ENCODE measurements at places on chromosomes 12 and 14.

DNA sequence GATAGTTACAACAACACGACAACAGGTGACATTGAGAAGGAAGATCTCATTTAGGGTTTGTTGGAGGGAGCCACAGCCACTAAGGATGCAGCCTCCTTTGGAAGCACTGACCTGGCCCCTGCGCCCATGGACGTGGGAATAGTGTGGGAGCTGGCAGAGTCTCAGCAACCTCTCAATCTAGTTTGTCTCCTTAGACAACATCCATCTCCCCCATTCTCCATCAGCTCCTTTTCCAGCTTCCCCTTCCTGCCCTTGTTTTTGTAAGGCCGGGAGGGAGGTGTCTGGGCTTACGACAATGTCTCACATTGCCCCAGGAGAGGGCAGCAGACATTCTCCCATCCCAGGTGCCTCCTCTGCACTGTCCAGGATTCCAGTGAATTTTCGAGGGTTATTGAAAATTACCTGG lies 170.2 kb upstream of the PZP start:
- no peak for DNase-seq

- no peak for DNase-seq
Observed at GRCh38 chr12:11624116-11624515, 25.4 kb upstream of the ETV6 start.

GRCh38 chr12:128702371-128702770 lies 121.4 kb downstream of the SLC15A4 start:
- DNase-seq: no peak

GRCh38 chr12:116607039-116607438 lies 47.9 kb downstream of the MAP1LC3B2 start:
- DNase-seq: no peak

- no peak for DNase-seq
Observed at GRCh38 chr14:22896356-22896755, 13.3 kb downstream of the REM2 start.

GRCh38 chr12:54394281-54394719 lies 9.8 kb upstream of the ZNF385A start:
- no peak for DNase-seq

DNA sequence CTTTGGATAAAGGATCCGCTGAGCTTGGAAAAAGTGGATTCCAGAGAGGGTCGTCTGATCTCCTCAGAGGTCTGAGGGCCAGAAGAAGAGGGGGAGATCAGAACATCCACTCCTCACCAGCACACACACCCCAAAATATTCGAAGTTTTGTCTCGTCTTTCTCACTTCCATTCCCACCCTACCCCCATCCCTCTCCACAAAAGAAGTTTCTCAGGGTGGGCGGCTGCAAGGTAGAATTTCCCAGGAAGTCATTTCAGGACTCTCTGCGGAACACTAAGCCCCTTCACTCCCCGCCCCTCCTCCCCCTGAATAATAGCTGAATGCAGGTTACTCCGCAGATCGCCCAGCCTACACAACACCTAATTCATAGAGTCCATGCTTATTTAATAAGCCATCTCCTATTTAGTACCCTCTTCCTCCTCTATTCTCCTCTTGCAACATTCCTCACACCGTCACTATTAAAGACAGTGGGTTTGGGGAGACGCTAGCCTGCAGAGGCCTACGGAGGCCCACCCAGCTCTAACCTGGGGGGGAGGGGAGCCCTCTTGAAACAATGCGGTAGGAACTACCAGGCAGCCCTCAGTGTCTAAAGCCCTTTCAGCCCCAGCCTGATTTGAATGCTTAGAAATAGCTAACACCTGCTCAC lies 649 bp upstream of the SALL2 start:
- no peak for DNase-seq

- no peak for DNase-seq
Observed at GRCh38 chr12:40473962-40474361, 218.3 kb upstream of the CNTN1 start.

DNA sequence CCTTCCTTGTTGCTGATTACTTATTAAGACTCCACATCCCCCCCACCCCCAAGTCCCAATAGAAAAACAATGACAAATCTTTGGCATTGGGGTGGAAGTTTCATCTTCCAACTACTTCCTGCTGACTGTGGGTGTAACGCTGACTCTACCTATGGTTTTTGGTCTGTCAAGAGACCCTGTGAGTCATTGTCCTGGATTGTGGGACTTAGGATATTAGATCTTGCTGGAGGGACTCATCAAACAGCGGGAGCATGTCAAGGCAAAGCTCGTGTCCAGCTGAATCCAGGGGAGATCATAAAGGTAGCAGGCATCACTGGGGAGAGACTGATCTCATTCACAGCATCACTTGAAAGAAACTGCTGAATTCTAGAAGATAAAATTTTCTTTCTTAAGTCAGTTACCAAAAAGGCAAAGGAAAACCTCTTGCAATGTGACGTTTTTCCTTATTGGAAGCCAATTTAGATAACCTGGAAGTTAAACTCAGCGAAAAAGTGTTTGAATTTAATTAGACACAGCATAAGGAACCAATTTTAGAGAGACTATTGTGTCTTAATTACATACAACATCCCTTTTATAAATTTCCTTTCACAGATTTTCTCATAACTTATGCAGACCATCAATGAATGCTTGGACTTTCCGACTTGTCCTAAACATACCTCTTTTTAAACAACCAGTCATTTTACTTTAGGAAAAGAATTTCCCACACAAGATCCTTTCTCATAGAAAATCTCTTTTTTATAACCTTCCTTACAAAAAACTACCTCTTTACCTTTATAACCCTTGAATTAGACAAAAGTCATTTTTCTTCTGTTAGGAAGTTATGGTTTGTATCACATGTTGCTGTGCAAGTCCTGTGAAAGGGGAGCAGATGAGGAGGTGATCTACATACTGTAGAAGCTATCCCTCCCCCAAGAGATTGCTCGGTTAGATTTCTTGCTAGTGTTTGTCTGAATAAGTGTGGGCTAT lies 94.6 kb upstream of the SCAF11 start:
- no peak for DNase-seq

DNA sequence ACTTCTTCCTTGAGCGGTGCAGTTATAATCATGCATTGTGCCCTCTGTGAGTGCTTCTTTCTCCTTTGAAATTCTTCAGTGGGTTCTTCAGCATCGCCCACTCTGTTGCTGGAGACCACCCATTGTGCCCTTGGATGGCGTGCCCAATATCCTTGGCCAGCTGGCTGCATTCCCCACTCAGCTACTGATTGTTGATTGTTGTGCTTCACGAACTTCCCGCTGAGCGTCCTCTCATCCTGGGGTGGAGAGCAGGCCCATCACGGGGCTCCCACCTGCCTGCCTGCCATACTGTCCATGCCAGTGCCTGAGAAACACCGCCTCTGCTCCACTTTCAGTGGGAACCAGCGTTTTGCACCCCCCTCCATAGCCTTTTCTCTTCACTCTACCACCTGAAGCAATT lies 8.6 kb upstream of the SSTR1 start:
- no peak for DNase-seq

- DNase-seq: no peak
Observed at GRCh38 chr12:2636741-2637340, 157.9 kb upstream of the FKBP4 start.

DNA sequence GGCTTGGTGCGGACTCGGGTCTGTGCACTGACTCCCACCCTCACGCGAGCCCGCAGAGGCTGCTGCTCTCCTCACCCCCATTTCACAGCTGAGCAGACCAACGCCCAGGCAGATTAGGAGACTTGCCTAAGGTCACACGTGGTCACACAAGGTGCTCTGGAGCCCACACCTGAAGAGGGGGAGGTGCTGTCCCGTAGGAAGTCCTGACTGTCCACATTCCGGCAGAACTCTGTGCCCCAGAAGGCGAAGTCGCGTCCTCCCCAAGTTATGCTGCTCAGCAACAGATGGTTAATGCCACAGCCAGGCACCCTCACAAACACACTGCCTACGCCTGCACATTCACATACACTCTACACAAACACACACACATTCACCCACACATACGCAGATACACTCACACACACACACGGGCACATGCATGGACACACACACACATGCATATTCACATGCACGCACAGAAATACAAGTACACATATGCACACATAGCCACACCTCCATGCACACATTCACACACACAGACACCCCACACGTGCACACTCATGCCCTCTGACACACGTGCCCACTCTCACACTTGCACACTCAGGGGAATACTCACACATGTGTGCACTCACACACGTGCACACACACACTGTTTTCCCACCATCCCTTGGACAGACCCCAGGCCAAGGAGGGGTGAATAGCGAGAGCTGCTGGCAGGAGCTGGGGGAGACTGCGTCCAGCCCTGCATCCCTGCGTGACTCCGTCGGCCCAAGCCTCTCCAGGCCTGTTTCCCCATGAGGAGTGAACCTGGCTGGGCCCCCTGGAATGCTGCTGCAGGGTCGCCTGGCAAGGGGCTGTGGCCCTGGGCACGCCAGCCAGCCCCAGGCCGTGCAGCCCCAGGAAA lies 4.1 kb downstream of the C14orf180 start:
- DNase-seq: no peak

DNA sequence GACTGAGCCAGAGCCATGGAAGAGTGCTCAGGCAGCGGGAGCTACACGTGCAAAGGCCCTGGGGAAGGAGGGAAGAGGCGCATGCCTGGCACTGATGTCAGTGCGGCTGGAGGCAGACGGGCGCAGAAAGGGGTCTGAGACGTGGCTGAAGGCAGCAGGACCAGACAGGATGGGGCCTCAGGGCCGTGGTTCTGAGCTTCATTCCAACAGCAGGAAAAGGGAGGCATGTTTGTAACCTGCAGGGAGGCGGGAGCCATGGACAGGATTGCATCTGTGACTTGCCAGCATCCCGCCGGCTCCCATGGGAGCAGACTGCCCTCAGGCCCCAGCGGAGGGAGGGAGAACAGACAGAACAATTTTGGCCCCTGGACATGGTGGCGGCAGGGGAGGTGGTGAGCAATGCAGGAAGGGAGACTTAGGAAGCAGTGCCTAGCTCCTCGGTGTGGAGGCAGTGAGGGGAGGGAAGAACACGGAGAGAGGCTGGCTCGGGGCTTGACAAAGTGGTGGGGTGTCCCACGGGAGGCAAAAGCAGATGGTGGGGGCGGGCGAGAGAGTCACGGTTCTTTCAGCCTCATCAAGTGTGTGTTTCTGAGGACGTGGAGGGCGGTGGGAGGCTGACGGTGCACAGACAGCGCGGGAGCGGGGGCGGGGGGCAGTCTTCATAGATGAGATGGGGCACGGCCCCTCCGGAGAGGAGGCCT lies 33.3 kb upstream of the INF2 start:
- DNase-seq: no peak

DNA sequence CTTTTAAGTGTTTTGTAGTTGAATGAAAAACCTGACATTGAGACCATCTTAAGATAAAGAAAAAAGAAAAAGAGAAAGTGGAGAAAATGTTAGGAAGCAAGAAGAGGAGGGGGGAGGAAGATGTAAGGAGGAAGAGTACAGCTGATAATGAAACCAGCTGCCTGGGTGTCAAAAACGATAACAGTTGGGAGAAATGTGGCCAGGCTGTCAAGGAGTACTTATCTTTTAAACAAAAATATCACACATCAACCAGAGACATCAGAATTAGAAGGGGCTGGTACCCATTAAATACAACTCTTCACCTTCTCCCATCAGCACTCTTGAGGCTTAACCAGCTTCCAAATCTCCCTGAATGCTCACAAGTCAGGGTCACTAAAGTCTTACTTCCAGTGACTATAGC lies 4.5 kb downstream of the SLC11A2 start:
- DNase-seq: peak; percentile 1

GRCh38 chr12:128312661-128313060 lies 45.7 kb downstream of the TMEM132C start:
- no peak for DNase-seq

- no peak for DNase-seq
Observed at GRCh38 chr12:79448816-79449215, 241.9 kb downstream of the PAWR start.

- no peak for DNase-seq
Observed at GRCh38 chr12:74689071-74689655, 151.5 kb downstream of the ATXN7L3B start.

DNA sequence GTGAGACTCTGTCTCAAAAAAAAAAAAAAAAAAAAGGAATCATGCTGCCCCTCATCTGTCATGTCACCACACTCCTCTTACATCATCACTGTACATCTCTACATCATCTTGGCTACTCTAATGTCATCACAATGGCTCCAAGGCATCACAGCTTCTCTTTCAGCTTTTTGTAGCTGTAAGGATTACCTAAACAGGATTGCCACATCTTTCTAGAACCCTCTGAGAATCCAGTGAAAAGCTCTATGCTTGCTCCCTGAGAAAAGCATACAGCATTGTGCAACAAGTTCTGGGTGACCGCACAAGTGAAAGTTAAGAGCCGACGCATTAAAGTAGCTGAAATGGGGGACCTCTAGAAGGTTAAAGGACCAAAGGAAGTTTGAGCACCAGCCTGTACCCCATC lies 272.5 kb downstream of the C12orf50 start:
- DNase-seq: no peak

GRCh38 chr14:36054353-36055051 lies 122.0 kb downstream of the PTCSC3 start:
- no peak for DNase-seq

DNA sequence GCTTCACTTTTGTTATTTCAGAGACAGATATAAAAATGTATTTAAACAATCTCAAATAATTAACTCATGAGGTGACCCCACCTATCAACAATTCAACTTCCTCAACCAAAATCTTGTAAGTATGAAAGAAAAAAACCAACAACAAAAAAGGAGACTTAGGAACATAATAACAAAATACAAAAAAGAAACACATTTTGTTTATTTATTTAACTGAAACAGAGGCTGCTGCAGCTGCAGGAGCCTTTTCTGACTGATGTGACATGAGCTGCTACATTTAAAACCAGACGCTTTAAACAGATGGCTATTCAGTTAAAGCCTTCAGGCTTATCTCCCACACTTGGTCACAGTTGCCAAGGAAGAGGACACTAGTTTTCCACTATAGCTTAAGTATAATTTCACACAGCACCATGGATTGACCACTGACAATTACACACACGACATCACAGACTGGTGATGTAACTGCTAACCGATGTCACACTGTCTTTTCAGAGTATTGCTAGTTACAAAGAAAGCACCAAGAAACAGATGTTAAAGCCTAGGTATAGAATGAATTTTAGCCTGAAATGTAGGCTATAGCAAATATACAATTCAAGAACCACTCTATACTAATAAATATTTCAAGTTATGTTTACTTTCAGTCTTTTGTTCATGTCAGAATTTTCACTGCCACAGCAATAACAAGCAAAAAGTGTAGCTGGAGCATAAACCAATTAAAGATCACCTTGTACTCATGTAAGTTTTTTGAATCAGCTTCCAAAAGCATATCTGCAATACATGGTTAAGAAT lies 113.0 kb downstream of the MED13L start:
- DNase-seq: no peak

- no peak for DNase-seq
Observed at GRCh38 chr12:58346032-58346632, 404.8 kb downstream of the ATP23 start.

DNA sequence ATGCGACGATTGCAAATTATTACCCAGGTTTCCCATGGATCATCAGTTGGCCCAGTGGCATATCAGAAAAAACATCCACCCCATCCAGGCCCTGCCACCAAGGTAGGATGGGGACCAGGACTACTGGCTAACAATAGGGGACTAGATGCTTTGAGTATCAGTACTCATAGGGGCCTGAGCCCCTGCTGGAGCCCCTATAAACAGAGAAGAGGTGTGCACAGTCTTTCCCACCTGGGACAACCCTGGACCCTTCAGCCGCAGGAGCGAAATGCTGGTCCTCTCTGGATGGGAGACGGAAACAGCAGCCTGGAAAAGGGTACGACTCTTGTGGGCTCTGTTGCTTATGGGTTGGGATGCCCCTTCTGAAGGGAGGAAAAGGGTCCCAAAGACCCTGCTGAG lies 5.7 kb downstream of the DHH start:
- DNase-seq: no peak

All from hypothalamus (tissue), 51 donors.